ENCODE measurements at places on chromosomes 2 and 18.
A peak's percentile ranks its signal among the peaks of the same experiment; 100 is the strongest.

- no peak for DNase-seq
These were observed 100.1 kb upstream of the OSR1 start for GRCh38 chr2:19458427-19459003.

DNA sequence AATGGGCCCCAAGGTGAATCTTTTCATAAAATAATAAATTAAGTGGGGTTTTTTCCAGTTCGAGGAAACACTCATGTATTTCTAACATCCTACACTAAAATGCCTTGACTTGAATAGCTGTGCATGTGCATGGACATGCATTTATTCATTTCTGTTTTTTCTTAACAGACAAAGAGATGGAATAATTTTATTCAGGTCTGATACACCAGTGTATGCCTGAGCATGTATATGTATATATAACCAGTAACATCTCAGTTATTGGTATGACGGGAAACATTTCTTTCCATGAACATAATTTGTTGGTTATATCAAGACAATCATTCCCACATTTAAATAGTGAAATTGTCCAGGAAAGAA is 468.7 kb upstream of the TNP1 start:
- DNase-seq, result no peak

DNA sequence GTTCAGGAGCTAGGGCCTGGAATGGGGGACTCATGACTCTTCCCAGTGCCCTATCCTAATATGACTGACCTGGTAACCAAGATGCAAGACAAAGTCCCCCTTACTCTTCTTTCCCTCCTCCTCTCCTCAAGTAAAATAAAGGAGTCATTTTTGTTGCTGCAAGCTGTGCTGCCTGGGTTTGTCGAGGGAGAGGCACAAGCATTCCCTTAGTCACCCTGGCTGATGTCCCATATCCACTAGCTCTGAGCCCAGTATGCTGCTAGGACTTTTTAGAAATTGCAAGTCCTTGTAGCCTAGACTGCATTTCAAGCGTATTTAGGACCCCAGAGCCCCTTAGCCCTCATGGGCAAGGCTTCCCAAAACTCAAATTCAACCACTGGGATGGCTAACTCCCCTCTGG is 338.5 kb upstream of the SETBP1 start:
- no peak for DNase-seq

GRCh38 chr2:186607660-186608324 is 17.9 kb downstream of the ITGAV start:
- no peak for DNase-seq

GRCh38 chr2:46157966-46158310 is 139.3 kb upstream of the EPAS1 start:
- no peak for DNase-seq

- DNase-seq, result peak; percentile 52
These were observed 6.8 kb upstream of the PXDN start for GRCh38 chr2:1750933-1751766.

GRCh38 chr2:72911256-72911655 is 6.1 kb upstream of the EMX1 start:
- DNase-seq, result no peak

GRCh38 chr2:188203776-188204175 is 87.9 kb upstream of the GULP1 start:
- no peak for DNase-seq

- DNase-seq, result no peak
These were observed 19.9 kb downstream of the MBP start for GRCh38 chr18:77112747-77113092.

DNA sequence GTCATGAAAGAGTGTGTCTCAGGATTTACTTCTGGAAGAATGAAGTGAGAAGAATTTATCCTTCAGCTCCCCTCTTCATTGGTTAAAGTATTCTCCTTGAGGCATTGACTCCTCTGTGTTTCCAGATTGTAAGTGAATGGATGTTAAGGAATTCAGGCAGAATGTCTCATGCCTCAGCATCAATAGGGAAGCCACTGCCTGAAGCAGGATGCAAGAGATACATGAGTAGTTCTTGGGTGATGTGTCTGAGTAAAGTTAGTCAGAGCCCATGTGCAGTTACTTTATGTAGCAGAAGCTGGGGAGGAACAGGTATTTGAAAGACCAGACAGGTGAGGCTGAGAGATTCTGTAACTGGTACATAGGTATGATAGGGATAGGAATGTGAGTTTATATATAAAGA is 34.0 kb upstream of the TMEFF2 start:
- DNase-seq, result no peak

DNA sequence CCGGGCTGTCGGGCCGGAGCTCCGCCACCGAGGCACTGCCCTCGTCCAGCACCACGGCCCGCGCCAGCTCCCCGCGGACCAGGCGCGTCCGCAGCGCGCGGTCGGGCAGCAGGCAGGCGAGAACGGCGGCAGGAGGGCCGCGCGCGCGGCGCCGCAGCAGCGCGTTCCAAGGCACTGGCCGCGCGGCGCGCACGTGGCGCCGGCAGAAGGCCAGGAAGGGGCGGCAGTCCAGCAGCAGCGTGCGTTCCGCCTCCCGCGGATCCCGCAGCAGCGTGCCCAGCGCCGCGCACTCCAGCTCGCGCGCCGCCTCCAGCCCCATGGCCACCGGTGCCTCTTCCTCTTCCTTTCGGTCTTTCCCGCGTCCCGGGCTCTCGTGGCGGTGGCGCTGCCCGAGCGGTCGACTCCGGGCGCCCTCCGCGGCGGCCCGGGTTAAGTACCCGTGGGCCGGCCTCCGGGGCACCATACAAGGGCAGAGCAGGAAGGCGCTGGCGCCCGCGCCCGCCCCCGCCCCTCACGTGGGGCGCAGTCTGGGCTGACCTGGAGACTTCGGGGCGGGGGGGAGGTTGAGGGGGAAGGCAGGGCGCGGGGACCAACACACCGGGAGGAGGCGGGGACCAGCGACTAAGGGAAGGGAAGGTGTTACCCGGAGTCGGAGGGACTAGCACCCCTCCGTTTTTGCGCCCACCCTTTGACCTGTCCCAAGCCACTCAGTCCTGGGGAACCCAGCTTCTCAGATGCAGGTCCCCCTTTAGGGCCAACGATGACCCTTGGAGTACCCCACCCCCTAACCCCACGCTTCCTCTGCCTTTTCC is at the start of gene DUSP2:
Gene DUSP2 (minus strand): TSS at position 405 of the 812 bp plus-strand sequence. CDS start 86 bp downstream, at position 319.
- DNase-seq, result peak; percentile 87

DNA sequence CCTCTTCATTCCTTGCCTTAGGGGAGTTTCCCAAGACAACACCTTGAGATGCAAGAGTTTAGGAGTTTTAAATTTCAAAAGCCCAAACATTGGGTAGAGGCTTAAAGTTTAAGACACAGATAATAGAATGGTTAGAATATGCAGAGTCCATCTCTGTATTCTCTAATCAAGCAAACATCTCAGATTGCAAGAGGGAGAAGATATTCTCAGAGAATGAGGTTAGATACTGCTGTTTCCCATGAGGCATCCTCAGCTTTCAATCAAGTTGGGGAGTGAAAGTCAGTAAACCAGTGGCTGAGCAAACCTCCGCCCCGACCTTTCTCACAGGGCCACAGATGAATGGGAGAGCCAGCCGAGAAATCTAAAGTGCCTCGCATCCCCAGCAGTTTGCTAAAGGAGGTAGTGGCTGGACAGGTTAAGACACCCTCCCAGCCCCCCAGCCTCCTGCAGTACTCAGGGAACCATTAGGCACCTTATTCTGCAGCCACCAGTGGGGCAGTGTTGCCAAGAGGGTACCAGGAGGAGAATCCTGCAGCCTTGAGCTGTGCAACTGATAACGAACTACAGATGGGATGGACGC is 30.0 kb downstream of the FBXO36 start:
- DNase-seq, result no peak

DNA sequence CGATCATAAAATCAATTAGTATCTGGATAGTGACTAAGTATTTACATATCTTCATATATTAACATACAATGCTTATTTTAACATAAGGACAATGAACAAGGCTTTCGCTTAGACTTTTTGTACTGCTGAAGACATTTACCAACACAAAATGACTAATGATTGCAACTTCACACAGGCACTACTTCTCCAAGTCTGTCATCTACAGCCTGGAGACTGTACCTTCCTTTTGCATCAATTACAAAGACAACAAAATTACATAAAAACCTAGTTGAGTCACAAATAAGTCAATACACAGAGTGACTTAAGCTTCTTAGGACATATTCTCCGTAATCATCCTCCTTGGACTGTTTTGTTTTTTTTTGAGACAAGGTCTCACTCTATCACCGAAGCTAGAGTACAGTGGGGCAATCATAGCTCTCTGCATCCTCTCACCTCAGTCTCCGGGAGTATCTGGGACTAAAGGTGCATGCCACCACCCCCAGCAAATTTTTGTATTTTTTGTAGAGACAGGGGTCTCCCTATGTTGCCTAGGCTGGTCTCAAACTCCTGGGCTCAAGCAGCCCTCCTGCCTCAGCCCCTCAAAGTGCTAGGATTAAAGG is 15.9 kb downstream of the PUM2 start:
- no peak for DNase-seq

GRCh38 chr2:67487993-67488392 is 90.9 kb downstream of the ETAA1 start:
- DNase-seq, result no peak

DNA sequence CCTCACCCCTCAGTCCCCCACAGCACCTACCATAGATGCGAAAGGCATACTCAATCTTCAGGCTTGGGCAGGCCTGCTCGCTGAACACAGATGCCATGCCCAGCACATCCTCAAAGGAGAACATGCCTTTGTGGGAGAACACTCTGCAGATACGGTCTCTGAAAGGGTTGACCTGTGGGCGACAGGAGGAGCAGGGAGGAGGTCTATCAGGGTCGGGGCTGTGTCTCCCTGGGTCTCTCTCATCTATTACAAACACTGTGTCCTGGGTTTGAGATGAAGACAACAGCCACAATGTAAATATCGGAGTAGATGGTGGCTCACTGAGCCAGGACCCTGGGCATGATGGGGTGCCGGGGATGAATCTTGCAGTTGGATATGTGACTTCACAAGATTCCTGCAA is 46.0 kb downstream of the CIB4 start:
- no peak for DNase-seq

- no peak for DNase-seq
These were observed 6.0 kb downstream of the ATP6V1B1 start for GRCh38 chr2:70941701-70942100.

DNA sequence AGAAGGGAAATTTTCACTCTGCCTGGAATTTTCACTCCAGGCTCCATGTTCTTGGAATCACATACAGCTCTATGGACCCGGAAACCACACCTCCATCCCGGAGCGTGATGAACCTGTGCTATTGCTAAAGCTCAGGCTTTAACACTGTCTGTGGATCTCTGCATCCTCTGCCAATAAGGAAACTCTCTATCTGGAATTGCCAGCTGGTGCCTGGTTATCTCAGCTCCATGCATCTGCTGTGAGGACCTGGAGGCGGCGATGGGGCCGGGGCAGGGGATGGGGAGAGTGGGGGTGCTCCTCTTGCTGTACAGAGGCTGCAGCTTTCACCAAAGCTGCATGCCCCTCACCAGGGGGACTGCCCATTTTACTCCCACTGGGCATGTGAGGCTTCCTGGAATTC is 754.0 kb upstream of the SOX11 start:
- no peak for DNase-seq

DNA sequence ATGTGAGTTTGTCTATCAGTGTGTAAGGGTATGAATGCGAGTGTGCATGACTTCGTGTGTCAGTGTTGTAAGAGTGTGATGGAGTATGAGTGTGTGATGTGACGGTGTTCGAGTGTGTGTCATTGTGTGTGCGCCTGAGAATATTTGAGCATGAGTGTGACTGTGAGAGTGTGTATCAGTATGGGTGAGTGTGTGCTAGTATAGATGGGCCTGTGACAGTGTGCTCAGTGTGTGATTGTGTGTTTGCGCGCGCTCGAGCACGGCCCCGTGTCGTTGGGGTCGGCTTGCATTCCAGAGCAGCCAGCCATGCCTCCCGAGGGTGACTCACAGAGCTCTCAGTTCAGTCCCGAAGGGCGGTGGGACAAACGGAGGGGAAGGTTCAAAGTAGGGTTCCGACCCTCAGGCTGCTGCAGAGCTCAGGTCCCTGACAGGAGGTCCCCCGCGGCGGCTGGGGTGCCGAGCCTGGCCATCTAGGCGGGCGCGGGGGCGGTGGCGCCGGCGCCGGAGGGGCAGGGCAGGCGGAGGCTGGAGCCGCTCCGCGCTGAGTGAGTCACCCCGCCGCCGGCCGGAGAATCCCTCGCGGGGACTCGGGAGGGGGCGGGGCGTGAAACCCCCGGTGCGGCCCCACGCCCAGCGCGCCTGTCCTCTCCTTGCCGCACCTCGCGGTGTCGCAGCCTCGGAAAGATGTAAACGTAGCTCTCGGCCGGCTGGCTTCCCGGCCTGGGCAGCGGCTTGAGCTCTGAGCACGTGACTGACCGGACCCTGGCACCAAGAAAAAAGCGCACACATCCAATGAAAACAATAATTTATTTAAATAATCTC is 3.8 kb downstream of the DLX2 start:
- no peak for DNase-seq

DNA sequence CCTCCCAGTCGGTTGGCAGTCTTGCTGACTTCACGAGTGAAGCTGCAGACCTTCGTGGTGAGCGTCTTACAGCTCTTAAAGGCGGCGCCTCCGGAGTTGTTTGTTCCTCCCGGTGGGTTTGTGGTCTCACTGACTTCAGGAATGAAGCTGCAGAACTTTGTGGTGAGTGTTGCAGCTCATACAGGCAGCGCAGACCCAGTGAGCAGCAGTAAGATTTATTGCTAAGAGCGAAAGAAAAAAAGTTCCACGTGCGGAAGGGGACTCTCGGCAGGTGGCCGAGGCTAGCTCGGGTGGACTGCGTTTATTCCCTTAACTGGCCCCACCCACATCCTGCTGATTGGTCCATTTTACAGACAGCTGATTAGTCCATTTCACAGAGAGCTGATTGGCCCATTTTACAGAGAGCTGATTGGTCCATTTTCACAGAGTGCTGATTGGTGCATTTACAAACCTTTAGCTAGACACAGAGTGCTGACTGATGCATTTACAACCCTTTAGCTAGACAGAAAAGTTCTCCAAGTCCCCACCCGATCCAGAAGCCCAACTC is 240.3 kb downstream of the LRATD1 start:
- no peak for DNase-seq

DNA sequence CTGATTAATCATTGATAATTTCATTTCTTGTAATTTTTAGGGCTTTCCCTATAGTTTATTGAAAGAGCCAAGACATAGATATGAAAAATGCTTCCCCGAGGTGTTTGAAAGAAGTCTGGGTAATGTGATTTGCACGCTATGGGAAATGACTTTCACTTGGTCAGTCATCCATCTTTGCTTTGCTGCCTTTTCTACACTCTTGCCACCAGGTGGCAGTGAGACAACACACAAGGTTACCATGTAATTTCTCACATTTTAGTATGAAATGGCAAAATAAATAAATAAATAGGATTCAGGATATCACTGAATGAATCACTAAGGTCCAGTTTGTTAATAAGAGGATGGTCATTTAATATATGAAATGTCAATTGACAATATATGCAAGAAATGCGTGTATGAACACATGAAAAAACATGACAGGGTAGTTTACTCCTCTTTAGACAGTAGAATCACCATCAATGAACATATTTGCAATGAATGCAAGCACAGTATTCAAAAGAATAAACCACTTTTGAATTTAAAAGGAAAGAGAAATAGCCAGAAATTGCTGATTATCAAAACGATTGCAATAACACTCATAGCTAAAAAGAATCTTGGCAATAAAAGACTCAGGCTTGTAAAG is 52.2 kb upstream of the KCNH7 start:
- DNase-seq, result no peak

- no peak for DNase-seq
These were observed 92.6 kb downstream of the RDH14 start for GRCh38 chr2:18467749-18468360.
